PC-9 (cell line): ENCODE measurements at places on chromosomes 7 and 10. TPM values are rescaled to one million over a fixed set of nuclear protein-coding genes. Genes with fewer than 3 reads are reported as not detected.

GRCh38 chr7:106421181-106421762 lies 136.5 kb upstream of the NAMPT start:
- no peak for DNase-seq

The GCC1 gene
- total RNA-seq = 25.2 and 27.0 TPM in 2 replicates

DNA sequence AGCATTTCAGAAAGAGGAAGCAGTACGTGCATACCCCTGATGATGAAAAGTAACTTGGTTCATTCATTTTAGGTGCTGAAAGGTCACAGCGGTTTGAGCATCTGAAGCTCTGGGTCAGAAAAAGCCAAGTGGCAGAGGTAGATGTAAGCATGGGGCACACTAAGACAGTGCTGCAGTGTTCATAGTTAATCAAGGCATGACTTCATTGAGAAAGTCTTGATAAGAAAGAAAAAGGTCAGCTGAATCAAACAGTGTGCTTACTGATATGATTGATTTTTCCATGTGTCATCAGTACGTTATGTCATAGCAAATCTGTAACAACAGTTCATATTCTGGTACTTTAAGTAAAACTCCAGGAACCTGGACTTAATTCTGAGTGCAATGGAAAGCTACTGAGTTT lies 107.7 kb upstream of the PCLO start:
- no peak for DNase-seq

GRCh38 chr10:127850944-127851343 lies 41.8 kb downstream of the CLRN3 start:
- no peak for DNase-seq
